ENCODE measurements at places on chromosomes 3 and 15.

DNA sequence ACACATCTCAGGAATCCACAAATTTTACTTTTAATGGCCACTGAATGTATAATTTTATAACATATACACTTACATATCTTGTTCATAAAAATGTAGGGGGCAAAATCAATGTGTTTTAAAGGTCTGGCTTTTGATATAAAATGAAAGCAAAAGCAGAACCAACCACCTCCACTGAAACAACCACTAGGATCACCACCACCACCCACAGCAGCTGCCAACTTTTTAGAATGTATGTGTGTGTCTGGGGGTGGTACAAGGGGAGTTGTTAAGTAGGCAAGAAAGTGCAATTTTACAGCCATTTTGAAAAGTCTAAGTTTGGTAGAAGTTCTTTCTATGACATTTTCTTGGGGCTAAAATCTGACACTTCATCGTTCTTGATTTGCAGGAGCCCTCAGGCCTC lies 44.0 kb downstream of the OTOL1 start:
- no peak for DNase-seq

DNA sequence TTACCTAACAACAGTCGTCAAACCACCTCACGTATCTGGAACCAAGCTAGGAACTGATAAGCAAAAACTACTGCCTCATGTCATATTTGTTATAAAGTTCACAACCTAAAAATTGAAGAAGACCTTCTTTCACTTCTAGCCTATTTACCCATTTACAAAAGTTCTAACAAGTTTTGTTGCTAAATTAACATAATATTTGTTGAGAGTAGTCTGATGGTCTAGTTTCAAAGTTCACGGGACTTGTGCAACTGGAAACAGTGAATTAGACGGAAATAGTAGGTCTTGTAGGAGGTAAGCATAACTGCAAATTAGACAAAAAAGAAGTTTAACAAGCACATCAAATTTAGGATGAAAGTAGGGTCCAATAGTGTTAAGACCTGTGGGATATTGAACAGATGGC lies 51.9 kb downstream of the CCR4 start:
- DNase-seq: no peak

- no peak for DNase-seq
Observed at GRCh38 chr3:90026406-90026805, 919.0 kb downstream of the EPHA3 start.

GRCh38 chr3:83250613-83251012 lies 1489.2 kb upstream of the GBE1 start:
- DNase-seq: no peak

DNA sequence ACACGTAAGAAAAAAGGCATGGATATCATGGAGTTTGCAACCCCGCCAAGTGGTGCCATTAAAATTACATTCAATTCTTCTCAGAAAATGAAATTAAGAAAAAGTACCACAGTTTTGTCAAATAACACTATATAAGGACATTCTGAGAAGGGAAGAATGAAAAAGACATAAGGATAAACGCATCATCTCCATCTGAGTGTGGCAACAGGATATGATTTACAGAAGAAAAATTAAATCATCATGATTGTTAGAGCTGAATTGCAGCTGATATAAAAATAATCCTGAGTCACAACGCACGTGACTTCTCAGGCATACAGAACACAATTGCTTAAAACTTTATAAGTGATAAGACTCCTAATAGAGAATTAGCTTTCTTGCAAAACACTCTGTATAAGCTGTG lies 133.8 kb downstream of the GREM1 start:
- no peak for DNase-seq

- no peak for DNase-seq
Observed at GRCh38 chr15:70447928-70448698, 315.2 kb downstream of the UACA start.

DNA sequence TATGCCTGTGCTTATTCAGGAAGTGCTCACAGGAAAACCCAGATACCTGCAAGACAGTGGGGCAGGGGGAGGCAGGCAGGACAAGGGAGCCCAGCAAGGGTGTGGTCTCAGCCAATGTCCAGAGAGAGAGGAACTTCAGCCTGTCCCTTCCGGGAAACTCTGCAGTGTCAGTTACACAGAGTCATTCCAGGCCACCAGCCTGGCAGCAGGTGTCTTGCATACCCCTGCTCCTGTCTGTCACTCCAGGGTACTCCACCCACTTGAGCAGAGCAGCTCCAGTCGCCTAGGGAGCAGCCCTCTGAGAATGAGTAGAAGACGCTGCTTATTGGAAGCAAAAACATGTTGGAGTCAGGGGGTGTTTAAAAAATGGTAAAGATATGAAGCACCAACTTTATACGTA lies 431.2 kb upstream of the RGMA start:
- DNase-seq: no peak

DNA sequence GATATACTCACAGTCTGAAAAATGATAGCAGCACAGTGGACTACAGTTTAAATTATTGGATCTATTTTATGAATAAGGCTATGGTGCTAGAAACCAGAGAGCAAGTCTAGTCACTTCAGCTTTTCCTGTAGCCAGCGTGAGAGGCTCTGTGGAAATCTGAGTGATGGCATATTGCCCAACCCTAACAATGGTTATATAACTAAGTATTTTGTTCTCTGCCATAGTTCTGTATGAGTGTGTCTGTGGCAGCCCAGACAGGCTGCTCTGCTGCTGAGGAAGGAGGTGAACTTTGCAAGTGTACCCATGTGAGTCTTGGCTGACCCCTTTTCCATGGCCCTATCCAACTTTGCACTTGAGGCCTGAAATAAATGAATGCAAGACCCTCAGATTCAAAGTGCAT lies 105.7 kb downstream of the LRTM1 start:
- no peak for DNase-seq

- DNase-seq: no peak
Observed at GRCh38 chr3:192931825-192932224, 14.2 kb upstream of the MB21D2 start.

- DNase-seq: no peak
Observed at GRCh38 chr3:177358091-177358976, 161.1 kb upstream of the TBL1XR1 start.

GRCh38 chr3:46462111-46462510 lies 2.6 kb downstream of the LTF start:
- no peak for DNase-seq

DNA sequence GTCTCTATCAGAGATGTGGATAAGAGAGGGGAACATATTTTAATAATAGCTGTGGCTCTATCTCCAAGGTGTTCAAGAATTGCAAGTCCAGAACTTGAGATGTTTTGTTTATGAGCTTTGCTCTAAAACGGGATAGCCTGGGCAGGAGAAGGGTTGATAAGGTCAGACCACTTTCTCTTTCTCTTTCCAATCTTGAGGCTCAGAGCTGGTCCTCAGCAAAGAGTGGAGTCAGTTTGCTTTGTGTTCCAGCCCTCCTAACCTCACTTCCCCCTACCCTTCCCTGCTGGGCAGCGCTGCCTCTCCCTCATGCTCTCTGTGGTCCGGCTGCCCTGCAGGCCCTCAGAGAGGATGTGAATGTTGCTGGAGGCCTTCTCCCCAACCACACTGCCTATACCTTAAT lies 13.8 kb downstream of the KLHL6 start:
- no peak for DNase-seq

DNA sequence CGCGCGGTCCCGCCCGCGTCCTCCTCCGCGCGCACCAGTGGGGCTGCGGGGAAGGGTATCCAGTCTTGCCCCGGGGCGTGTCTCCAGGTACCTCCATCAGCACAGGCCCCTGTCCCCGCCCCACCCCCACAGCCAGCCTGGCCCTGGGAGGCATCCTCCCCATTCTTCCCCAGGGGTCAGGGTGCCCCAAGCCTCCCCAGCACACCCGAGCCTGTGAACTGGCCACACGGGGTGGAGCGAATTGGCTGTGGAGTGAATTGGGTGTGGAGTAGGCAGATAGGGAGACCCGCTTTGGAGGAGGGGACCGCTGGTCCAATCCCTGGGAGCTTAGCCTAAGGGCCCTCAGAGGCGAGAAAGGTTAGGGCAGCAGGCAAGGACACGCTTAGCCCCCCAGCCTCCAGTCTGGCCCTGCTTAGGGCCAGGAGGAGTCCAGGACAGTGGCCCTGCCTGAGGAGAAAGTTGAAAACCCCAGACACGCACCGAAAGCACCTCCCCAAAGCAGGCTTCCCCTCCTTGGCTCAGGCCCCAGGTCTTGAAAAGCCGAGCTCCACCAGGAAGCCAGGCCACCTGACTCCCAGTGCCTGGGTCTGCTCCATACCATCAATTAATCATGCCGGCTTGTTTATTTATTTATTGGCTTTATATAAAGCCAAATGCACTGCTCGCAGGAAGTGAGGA lies 107.7 kb upstream of the SLC6A11 start:
- no peak for DNase-seq

Data from NCI-H1092 (cell line).